ENCODE measurements at places on chromosomes 7 and 10.

GRCh38 chr7:31432176-31432575 lies 81.7 kb upstream of the ITPRID1 start:
- no peak for DNase-seq

GRCh38 chr10:17655009-17655408 lies 11.1 kb downstream of the STAM start:
- DNase-seq, result no peak

DNA sequence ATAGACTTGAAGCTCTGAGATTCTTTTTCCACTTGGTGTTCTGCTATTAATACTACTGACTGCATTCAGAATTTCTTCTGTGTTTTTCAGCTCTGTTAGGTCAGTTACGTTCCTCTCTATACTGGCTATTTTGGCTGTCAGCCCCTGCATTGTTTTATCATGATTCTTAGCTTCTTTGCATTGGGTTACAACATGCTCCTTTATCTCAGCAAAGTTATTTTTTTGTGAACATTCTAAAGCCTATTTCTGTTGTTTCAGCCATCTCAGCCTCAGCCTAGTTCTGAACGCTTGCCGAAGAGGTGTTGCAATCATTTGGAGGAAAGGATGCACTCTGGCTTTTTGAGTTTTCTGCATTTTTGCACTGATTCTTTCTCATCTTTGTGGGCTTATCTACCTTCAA lies 201.5 kb upstream of the GNAI1 start:
- DNase-seq, result no peak

DNA sequence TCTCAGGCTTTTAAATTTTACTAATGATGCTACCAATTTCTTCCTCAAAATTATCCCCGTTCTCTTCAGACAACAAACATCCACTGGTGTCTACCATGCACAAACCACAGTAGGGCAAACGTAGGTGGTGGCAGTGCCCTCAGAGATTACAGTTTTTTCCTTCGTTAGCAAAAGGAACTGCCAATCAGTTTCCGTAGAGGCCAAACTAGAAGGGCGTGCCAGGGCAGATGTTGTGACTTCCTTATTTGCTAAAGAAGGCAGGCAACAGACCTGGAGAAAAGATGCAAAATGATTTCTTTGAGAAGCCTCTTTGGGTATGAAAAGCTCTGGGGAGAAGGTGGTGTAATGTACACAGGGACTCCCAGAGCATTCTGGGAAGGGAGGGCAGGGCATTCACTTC lies 7.6 kb upstream of the FAM180A start:
- DNase-seq, result no peak

DNA sequence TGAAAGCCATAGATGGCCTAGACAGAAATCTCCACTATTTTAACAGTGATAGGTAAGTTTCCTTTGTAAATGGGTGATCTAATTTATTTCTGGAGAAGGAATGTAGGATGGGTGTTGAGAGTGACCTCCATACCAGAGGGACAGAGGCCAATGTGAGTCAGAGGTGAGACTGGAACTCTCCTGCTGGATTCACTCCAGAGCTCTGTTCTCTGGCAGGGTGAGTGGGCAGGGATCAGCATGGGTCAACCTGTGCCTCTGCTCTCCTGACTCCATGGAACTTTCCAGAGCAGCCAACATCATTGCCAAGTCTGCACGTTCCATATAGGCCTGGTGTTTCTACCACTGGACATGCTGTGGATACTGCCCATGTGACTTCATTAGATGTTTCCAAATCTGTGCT lies 11.4 kb downstream of the AKR1C3 start:
- DNase-seq, result no peak

- no peak for DNase-seq
Observed at GRCh38 chr10:85047979-85048378, 719.6 kb downstream of the CCSER2 start.

DNA sequence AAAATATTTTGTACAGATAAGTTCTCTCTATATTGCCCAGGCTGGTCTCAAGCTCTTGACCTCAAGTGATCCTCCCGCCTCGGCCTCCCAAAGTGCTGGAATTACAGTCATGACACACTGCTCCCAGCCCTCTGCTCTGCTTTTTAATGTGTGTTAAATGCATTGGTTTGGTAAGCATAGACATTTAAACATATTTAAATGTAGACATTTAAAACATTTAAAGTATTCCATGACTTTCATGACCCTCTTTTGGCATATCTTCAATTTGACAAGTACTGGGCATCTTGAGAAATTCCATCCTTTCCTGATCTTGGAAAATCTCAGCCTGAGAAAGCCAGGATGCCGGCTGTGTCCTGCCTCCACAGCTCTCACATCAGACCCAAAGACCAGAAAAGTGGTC lies 5.2 kb upstream of the SAR1A start:
- DNase-seq, result no peak

DNA sequence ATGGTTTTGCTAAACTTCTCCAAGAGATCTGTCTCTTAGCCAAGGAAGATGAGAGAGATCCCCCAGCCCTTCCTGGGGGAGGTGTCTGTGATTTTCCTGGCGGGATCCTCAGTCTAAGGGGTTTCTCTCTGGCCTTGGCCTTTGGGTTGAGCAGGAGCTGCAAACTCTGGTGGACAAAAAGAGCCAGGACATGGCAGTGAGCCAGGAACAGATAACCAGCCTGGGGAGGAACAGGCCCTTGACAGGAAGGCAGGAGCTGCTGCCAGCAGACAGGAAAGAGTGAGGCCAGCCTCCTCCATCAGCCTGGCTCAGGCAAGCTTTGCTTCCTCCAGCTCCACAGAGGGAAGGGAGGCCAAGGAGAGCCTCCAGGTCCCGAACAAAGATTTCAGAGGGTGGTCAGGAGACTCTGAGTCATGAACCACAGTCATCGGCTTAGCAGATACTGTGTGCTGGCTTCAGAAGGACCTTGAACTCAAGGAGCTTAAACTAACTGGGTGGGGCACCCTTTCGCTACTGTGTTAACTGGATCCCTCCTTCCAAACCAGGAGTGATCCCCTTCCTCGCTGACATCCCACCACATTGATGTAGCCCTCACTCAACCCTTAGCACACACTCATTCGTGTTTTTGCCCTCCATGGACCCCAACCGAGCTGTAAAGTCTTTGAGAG lies 34.7 kb downstream of the DDIT4 start:
- DNase-seq, result no peak

- DNase-seq, result no peak
Observed at GRCh38 chr10:51770709-51771108, 71.3 kb upstream of the CSTF2T start.

GRCh38 chr7:96055717-96056116 lies 266.2 kb downstream of the SLC25A13 start:
- no peak for DNase-seq

- no peak for DNase-seq
Observed at GRCh38 chr10:95035332-95036295, 33.7 kb downstream of the CYP2C8 start.

DNA sequence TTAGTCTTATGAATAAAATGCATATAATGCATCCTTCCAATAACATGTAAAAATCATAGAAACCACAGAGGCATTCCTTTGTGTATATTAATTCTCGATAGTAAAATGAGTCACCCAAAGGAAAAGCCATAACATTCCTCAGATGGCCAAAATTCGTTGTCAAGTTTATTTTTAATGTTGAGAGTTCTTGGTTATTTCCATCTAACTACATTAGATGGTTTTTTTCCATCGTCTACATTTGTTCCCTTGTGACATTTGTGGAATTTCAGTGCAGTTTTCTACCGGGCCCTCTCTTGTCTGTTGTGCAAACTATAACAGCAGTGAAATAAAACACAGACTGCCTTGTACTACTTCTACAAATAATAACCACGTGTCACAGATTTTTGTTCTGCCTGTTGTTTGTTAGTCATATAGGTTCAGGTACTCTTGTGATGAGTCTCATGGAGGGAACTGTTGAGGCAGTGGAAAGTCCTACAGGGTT lies 54.7 kb upstream of the CCAR1 start:
- DNase-seq, result no peak

DNA sequence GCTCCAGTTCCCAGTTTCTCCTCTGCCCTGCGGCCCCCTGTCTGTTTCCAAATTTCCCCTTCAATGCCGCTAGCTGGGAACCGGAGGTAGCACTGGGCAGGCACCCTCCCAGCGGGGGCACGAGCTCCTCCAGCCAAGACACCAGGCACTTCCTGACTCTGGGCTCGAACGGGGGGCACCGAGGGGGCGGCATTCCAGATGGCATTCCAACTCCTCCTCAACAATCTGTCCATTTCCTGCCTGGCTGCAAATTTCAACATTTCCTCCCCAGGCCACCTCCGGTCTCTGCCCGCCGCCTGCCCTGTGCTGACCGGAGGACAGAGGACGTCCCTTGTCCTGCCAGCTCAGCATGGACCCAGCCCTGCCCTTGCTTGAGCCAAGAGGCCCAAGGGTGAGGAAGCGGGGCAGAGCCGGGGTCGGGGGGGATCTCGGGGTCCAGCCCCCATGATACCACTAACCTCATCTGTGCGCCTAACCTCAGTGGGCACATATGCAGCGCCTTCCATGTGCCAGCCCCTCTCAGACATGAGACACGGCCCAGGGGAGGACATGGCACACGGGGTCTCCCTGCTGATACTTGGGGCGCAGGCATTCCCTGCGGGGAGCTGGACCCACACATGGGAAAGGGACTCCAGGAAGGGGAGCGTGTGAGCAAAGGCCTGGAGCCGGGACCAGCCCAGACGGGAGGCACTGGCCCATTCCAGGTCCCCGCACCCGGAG lies 58.0 kb downstream of the PDGFA start:
- DNase-seq, result no peak

DNA sequence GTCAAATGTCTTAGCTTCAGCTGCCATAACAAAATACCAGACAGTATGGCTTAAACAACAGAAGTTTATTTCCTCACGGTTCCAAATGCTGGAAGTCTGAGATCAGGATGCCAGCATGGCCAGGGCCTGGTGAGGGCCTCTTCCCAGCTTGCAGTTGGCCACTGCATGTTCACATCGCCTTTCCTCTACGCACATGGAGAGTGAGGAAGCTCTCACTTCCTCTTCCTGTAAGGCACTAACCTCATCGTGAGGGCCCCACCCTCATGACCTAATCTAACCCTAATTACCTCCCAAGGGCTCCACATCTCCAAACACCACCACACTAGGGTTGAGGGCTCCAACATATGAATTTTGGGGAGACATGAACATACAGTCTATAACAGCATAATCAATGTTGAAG lies 14.4 kb downstream of the ZNF33B start:
- DNase-seq, result no peak

DNA sequence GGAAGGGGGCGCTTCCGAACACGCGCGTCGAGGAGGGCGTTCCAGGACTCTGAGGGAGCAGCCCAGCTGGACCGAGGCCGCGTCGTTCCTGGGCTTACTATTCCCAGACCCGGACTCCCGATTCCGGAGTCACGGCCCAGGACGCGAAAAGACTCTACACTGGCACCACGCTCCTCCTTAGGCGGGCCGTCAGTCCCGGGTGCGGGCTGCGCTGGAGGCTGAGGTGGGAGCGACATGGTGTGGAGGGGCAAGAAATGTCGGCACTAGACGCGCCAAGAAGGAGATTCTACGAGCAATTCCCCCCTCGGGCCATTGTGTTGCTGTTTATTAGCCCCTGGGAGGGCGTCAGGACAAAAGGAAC lies 584 bp upstream of the RUNDC3B start:
- peak; percentile 47 for DNase-seq

GRCh38 chr10:63653747-63654146 lies 132.5 kb downstream of the REEP3 start:
- no peak for DNase-seq

DNA sequence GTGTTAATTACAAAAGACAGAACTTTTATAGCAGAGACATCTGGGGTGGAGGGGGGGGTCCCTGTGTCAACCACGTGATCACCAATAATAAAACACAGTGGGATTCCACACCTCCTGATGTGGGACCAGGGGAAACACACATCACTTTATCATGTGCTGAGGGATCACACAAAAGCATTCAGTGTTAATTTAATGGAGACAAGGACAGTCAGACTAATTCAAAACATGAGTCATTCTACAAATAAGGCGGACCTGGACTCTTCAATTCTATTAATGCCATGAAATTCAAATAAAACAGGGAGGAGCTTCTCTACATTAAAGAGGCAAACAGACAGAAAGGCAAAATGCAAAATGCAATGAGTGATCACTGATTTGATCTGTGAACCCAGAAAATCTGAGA lies 67.3 kb upstream of the PFKP start:
- DNase-seq, result no peak

- no peak for DNase-seq
Observed at GRCh38 chr10:8768341-8768740, 713.9 kb downstream of the GATA3 start.

GRCh38 chr7:43141091-43141490 lies 28.6 kb downstream of the HECW1 start:
- no peak for DNase-seq

DNA sequence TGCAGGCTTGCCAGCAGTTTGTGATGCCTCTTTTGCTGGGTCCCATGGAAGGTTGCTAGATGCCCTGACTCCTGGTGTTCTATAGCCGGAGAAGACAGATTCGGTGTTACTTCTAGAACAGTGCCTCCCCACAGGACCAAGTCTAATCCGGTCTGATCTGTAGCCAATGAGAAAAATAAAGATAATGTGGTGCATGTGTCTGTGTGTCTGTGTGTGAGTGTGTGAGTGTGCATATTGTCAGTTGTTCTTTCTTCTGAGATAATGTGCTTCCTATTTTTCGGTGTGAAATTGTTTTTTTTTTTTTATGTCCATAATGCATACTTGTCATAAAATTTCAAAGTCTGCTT lies 29.7 kb upstream of the ZNRF2 start:
- no peak for DNase-seq

DNA sequence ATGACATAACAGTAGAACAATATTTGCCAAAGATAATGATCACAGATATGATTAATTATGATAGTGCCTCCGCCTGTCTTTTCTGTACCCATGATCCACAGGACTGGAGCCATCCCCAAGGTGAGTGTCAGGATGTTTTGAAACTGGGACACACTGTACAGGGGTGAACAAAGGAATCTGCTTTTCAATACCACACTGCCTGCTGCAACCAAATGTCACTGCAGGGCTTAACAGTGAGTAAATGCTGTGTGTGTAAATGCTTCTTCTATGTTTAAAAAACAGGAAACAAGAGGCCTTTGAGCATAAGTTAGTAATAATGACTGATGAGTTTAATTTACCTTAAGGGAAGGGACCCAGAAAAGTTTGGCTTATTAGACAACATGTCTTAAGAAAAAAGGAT lies 65.2 kb downstream of the HBP1 start:
- DNase-seq, result no peak

DNA sequence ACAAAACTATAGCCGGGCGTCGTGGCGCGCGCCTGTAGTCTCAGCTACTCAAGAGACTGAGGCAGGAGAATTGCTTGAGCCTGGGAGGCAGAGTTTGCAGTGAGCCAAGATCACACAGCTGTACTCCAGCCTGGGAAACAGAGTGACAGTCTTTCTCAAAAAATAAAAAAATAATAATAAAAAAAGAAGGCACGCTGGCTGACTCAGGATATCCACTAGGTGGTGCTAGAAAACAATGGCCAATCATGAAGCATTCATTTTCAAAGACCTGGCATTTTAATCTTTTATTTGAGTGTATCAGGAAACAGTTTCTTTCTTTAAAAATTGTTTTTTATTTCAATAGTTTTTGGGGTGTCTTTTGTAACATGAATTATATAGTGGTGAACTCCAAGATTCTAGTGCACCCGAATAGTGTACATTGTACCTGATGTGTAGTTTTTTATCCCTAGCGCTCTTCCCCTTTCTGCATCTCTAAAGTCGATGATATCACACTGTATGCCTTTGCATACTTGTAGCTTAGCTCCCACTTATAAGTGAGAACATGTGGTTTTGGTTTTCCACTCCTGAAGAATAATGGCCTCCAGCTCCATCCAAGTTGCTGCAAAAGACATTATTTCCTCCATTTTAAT lies 88.6 kb downstream of the LYZL1 start:
- no peak for DNase-seq

Measured in NCI-H524 (cell line).